ENCODE measurements at places on chromosomes 11 and 22. TPM values are rescaled to one million over a fixed set of nuclear protein-coding genes. Genes with fewer than 3 reads are reported as not detected.

DNA sequence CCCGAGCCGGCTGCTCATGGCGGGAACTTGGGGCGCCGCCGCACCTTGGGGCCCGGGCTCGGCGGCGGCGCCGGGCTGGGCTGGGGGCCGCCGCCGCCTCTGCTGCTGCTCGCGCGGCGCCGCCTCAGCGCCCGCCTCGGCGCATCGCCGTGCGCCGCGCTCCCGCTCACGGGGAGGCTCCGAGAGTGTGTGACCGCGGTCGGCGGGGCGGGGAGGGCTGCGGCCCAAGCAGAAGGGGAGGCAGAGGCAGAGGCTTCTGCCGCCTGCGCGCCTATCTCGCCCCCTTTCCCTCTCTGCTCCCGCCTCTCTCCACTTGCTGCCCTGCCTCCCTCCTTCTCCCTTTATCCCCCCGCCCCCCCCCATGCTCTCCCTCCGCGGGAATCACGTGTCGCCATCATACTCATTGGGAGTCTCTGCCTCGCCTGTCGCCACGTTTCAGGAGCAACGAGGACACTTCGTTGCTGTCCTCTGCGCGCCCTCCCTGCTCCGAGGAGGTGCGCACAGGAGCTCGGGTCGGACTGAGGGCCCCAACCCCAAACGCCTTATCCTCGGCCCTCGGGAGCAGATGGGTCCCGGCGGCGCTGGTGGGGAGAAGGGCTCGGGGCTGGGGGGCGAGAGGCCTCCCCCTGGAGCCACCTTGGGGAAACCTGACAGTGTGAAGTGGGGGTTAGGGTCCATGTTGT lies at the start of gene GUCY1A2:
Gene GUCY1A2, minus strand, starts transcription at position 258 of the 683 bp plus-strand sequence. CDS start 421 bp downstream, outside the sequence.
- DNase-seq = peak; percentile 22

DNA sequence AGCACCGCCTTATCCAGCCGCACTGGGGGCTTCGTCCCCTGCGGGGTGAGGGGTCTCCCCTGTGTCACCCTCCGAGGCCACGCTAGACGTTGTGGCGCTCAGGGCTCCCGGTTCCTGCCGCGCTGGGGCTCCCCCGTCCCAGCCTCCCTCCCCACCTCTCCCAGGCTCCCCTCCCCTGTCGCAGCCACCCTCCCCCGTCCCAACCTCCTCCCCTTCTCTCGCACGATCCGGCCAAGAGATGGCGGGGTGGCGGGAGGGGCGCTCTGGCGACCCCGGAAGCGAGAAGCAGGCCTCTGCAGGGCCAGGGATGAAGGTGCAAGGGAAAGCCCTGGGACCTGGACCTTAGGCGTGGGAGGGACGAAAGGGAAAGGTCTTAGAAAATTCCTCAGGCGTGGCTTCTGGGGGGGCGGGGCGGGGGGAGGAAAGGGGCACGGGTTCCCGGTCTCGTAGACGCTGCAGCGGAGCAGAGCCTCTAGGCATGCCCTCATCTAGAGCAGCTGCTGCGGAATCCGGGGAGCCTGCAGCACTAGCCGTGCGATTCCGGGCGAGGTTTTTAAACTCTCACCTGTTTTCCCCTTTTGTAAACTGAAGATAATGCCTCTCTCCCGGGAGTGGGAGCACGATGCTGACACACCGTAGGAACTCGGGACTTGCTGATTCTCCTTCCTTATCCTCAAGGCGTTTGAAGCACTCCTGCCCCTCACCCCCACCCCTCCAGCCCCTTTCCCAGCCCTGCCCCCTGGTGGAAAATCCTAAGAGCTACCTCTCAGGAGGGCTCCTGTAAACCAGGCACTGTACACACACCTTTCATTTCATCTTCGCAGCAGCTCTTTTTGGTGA lies 14.4 kb downstream of the KCNJ5 start:
- DNase-seq = peak; percentile 28

DNA sequence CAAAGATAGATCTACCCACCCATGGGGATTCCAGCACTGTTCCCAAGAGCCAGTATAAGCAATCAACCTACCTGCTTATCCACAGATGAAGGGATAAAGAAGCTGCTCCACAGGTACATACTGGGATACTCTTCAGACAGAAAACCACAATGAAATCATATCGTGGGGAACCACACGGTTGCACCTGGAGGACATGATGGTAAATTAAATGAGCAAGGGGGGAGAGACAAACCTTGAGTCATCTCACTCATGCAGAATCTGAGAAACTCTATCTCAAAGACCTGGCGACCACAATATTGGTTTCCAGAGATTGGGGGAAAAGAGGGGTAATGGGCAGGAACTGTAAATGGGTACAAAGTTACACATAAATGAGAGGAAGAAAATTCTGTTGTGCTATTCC lies 14.5 kb downstream of the RGL4 start:
- no peak for DNase-seq

The IL18 gene
- polyA plus RNA-seq = 0.44 TPM

GRCh38 chr11:81915045-81915444 lies 818.6 kb downstream of the FAM181B start:
- DNase-seq = peak; percentile 0

The TMA7B gene
- polyA plus RNA-seq = not detected

GRCh38 chr11:1192741-1193325 lies 30.0 kb upstream of the MUC5B start:
- DNase-seq = no peak

DNA sequence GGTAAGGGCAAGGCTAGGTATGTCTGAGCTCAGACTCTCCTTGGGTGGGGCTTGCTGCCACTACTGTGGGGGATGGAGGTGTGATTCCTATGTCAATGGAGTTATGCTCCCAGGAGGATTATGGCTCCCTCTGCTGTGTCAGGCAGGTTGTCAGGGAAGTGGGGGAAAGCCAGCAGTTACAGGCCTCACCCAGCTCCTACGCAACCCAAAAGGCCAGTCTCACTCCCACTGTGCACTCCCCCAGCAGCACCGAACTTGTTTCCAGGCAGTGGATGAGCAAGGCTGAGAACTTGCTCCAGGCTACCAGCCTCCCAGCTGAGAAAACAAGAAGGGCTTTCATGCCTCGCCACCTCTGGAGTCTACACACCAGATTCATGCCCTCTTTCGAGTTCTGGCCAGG lies 18.2 kb downstream of the C11orf91 start:
- DNase-seq = no peak

The UPK3A gene
- 0.28 TPM for polyA plus RNA-seq

- DNase-seq = peak; percentile 15
These were observed 75.8 kb downstream of the GGTLC2 start for GRCh38 chr22:22720201-22720723.

DNA sequence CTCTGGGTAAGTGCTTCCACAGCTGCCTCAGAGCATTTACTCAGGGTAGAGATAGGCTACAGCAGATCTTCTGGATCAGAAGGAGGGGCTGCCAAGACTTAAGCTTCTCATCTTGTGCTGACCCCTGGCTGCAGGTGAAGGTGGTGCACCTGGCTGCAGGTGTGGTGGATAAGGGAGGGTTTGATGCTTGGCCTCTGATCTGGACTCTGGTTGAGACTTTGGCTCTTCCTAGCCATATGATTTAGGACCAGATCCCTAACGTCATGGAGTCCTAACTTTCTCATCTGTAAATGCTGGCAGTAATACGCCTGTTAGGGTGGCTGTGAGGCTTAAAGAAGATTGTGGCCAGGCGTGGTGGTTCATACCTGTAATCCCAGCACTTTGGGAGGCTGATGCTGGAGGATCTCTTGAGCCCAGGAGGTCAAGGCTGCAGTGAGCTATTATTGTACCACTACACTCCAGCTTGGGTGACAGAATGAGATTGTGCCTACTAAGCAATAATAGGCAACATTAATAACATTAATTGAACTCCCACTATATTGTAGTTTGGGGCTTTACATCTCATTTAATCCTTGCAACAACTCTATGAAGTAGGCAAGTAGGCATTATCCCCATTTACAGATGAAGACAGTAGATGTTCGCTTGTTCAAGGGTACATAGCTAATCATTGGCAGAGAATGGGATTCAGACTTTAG lies 10.7 kb downstream of the DTX4 start:
- no peak for DNase-seq

The AGBL2 gene
- 1.1 TPM for polyA plus RNA-seq

DNA sequence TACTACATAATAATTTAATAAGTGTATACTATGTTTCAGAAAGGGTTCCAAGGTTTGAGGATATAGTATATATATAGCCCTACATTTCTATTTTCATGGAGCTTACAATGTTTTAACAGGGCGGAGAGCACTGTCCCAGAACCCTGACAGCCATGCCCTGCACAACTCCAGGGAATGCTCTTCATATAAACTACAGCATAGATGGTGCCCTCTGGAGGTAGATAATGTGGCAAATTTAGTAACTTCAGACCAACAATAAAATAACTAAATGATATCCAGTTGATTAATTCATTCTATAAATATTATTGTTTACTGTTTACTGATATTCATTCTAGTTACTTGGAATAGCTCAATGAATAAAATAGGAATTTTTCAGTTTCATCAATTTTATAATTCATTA lies 693.7 kb upstream of the CCDC179 start:
- no peak for DNase-seq

GRCh38 chr11:61384271-61385242 lies 7.8 kb upstream of the TMEM216 start:
- DNase-seq = no peak

DNA sequence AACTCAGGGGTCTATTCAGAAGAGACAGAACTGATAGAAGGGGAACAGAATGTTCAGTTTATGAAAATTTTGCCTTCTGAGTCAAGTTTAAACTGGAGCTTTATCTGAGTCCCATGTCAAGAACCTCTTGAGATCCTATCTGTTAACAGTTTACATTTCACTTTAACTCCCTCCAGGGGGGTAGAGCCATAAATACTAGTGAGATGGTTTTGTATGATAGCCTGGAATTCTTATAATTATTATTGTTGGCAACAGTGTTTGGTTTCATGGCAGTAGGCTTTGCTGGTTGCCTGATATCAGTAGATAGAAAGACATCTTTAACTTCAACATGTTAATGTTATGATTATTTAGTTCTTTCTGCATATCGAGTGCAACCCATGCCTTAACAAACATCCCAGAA lies 498.5 kb downstream of the INSC start:
- no peak for DNase-seq

The BTBD18 gene
- 0.15 TPM for polyA plus RNA-seq

The MMP8 gene
- polyA plus RNA-seq = not detected

DNA sequence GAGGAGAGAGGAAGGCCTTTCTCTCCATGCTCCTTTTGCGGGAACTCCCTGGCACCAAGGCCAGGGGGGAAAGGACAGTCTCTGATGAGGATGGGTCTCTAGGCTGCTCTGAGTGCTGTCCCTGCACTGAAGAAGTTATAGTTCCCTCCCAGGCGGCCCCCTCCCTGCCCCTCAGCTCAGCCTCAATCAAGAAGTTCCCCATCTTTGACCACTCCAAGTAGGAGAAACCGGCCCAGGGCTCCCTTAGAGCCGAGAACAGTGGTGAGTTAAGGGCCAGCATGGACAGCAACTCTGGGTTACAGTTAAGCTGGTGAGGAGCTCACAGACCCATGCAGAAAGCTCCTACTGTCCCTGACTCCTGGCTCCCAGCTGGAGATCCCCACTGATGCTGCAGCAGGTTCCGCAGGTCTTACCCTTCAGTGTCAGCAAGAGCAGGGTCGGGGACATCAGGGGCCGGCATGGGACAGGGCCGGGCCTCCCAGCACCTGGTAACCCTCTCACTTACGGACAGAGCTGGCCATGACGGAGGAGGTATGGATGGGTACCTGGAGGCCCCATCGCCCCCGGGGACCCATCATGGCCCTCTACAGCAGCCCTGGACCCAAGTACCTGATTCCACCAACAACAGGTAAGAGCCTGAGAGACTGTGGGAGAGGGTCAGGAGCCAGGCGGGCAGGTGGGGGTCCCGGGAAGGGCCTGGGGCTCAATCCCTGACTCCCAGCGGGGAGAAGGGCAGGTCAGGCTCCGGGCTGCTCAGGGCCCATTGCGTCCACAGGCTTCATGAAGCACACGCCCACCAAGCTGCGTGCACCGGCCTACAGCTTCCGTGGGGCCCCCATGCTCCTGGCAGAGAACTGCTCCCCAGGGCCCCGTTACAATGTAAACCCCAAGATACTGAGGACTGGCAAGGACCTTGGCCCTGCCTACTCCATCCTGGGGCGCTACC lies 4.2 kb downstream of the SCGB1C1 start:
- no peak for DNase-seq

- no peak for DNase-seq
These were observed 331.9 kb upstream of the NARS2 start for GRCh38 chr11:78906566-78906965.

The NCF4 gene
- polyA plus RNA-seq = 3.3 TPM

The EWSR1 gene
- polyA plus RNA-seq = 202 TPM

The MUC2 gene
- 0.11 TPM for polyA plus RNA-seq

- no peak for DNase-seq
These were observed 603.0 kb downstream of the BUD13 start for GRCh38 chr11:116169776-116170175.

The NAALADL1 gene
- polyA plus RNA-seq = 8.2 TPM

The SLC17A6 gene
- not detected for polyA plus RNA-seq

The KRTAP5-9 gene
- not detected for polyA plus RNA-seq

The IRAG1 gene
- polyA plus RNA-seq = 3.7 TPM

The TSPO gene
- polyA plus RNA-seq = 45.4 TPM

Data from muscle of arm (tissue), 14 donors.